ENCODE measurements at places on chromosomes 5 and 9.
A peak's percentile ranks its signal among the peaks of the same experiment; 100 is the strongest.

- peak; percentile 49 for DNase-seq
These were observed 368 bp downstream of the SURF1 start for GRCh38 chr9:133355881-133356357.

- peak; percentile 36 for DNase-seq
These were observed 1.4 kb upstream of the MLLT3 start for GRCh38 chr9:20623748-20624124.

DNA sequence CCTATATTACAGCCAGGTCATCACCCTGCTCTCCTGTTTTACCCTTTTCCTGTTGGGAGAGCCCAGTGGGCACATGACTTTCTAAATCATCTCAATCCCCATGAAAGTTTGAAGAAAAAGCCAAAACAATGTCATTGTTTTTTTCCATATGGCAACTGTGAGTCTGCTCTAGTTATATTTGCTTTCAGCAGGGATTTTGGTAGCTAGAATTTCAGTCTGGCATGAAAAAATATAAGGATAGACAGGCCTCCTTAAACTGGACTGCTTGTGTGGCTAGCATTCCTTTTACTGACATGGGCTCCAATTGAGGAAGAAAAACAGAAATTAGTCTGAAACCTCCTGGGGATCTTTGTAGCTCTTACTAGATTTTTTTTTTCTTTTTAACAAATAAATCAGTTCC lies 25.6 kb downstream of the MOCS2 start:
- DNase-seq: no peak

- peak; percentile 94 for DNase-seq
These were observed at the start of gene AK3 for GRCh38 chr9:4740638-4741364. AK3 (minus strand) TSS chr9:4741202; CDS start chr9:4741087, 115 bp downstream.

DNA sequence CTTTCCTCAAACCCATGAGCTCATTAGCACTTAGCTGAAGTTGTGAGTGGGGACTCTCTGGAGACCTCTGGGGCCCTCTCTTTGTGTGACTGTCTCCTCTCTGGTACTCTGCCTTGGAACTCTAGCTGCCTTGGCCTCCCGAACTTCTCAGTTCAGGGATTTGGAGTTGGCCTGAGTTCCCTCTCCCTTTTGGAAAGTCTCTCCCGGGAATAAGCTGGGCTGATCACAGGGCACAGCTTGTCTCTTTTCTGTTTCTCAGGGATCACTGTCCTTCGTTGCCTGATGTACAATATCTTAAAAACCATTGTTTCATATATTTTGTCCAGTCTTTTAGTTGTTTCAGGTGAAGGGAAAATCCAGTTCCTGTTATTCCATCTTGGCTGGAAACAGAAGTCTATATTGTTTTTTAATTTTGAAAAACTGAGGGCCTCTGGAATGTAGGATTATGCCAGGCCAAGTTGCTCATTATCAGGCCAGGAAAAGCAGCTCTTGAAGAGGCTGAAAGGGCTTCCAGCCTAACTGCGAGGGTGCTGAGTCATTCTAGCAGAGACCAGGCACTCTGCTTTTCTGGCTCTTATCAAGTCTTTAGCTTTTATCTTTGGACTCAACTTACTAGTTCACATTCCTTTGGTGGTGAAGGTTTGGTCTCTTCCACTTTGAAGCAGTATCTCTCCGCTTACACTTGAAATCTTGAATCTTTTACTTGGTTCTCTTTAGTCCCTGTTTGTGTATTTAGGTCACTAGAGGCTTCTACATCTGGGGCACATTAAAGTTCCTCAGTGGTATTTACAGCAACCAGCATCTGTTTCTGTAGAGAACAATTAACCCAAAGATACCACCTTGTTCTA lies 8.4 kb upstream of the RGS3 start:
- peak; percentile 94 for DNase-seq

DNA sequence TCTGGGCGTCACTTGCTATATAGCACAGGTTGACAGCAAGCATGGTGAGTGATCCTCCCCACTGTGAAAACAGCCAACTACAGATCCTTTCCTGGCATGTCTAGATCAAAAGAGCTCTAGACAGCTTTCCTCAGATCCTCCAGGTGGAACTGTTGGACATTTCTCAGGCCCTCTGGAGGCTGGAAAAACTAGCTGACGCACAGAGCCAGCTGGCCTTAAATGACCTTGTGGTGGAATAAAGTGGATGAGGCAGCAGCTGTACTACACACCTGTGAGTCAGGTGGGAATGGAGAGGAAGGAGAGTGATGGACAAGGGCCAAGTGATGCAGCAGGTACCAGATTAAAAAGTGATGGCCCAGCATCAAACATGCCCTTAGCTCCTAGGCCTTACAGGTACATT lies 172.7 kb downstream of the TRIM32 start:
- no peak for DNase-seq

- no peak for DNase-seq
These were observed 1149.0 kb downstream of the EFNA5 start for GRCh38 chr5:106521701-106522100.

GRCh38 chr9:109304347-109304746 lies 16.5 kb downstream of the EPB41L4B start:
- DNase-seq: no peak

DNA sequence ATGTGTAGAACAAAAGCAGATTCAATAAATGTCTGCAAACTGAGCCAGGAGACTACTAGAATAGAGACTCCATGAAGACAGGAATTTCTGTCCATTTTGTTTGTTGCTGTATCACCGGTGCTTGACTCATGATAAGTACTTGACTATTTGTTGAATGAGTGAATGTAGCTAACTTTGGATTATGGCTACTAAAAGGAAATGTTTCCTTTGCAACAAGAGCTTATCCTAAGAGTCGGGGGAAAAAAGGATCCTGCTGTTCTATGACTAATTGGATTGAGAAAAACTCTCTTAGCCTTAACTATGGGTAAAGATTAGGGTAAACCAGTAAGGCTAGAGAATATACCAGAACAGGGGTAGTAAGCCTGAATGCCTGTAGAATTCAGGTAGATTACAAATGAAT lies 3.5 kb downstream of the PAIP1 start:
- DNase-seq: no peak

- no peak for DNase-seq
These were observed 10.0 kb downstream of the GPX3 start for GRCh38 chr5:151030379-151030778.

- DNase-seq: no peak
These were observed 86.3 kb downstream of the ZNF618 start for GRCh38 chr9:113962396-113962795.

DNA sequence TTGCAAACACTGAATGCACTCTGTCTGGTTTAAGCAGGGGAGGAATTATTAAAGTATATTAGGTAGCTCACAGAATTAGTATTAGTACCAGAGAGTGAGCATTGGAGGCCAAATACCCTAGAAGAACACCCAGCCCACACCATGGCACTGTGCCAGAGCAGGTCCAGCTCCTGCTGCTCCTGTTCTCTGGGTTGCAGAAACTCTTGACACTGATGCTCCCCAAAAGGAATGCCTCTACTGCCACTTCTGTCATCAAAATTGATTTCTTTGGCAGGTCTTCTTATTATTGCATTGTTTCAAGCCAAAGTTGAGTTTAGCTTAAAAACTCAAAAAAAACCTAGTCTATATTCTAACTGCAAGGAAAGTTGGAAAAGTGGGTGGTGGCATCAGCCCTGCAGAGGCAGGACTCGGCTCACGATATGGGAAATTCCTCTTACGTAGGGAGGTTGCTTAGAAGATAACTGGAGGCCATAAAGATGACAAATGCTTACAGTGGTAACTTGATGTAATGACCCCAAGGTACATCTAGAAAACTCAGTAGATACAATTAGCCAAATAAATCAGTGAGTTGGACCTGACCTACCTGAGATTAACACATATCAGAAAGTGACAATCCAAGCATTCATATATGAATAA lies 123.4 kb downstream of the CD180 start:
- DNase-seq: no peak

GRCh38 chr5:34556509-34556782 lies 99.7 kb upstream of the RAI14 start:
- no peak for DNase-seq

DNA sequence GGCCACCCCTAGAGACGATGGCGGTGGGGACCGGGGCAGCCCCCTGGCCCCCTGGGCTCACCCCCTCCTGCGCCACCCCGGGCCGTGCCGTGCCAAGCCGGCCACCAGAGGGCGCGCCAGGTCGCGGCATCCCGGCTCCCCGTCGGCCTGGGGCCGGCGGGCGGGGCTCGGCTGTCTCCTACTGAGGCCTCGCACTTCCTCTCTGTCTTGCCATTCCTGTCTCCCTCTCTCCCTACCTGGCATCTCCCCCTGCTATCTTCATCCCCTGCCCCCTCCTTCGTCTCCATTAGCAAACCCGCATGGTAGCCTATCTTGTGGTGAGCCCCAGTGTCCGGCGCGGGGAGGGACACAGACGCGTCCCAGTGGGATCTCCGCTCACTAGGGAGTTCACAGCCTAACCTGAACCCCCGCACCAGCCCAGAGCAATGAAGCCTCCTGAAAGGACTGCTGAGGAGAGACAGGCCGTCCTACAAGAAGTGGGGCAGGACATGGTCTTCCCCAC lies 29.8 kb upstream of the FABP6 start:
- DNase-seq: peak; percentile 81

DNA sequence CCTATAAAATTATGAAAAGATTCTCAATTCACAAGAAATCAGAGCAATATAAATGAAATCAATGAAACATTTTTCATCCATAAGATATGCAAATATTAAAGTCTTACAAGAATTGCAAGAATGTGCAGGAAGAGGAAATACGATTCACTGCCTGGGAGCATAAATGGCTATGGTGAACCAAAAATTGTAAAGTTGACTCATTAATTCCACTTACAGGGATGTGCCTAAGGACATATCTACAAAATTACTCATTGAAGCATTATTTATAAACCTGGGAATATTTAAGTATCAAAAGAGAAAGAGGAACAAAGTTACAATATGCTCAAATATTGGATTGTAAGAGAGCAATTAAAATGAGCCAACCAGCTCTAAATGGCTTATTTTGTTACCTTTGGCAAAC lies 6.9 kb upstream of the NIPSNAP3A start:
- DNase-seq: no peak

GRCh38 chr5:163623986-163624385 lies 118.6 kb downstream of the MAT2B start:
- DNase-seq: no peak

- no peak for DNase-seq
These were observed 622.3 kb downstream of the MTRR start for GRCh38 chr5:8491254-8491653.

DNA sequence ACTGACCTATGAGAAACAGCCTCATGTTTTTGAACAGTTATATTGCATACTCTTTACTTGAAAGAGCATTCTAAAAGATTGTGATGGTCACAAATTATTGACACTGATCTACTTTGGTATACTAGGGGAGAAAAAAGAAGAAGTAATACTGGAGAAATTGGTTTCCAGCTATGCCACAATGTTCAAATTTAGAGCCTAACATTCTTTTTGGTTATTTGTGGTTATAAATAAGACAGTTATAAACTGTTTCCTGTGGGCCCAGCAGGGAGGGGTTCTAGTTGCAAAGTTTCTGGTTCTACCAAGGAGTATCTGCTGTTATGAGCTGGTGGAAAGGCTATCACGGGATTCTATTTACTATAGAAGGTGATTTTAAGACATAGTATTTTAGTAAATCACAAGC lies 4.8 kb downstream of the CWC27 start:
- DNase-seq: no peak

DNA sequence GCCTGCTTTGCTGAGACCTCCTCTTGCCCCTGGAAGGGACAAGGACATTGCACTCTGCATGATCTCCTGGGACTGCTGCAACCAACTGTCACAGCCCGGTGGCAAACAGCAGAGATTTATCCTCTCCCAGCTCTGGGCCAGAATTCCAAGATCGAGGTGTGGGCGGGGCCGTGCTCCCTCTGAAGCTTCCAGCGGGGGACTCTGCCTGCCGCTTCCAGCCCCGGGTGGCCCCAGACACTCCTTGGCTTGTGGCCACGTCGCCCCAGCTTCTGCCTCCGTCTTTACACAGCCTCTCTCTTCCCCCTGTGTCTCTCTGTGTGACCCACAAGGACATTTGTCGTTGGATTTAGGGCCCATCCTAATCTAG lies 67.1 kb downstream of the COL5A1 start:
- DNase-seq: no peak

- no peak for DNase-seq
These were observed 2223.9 kb upstream of the ACO1 start for GRCh38 chr9:30160570-30160969.

DNA sequence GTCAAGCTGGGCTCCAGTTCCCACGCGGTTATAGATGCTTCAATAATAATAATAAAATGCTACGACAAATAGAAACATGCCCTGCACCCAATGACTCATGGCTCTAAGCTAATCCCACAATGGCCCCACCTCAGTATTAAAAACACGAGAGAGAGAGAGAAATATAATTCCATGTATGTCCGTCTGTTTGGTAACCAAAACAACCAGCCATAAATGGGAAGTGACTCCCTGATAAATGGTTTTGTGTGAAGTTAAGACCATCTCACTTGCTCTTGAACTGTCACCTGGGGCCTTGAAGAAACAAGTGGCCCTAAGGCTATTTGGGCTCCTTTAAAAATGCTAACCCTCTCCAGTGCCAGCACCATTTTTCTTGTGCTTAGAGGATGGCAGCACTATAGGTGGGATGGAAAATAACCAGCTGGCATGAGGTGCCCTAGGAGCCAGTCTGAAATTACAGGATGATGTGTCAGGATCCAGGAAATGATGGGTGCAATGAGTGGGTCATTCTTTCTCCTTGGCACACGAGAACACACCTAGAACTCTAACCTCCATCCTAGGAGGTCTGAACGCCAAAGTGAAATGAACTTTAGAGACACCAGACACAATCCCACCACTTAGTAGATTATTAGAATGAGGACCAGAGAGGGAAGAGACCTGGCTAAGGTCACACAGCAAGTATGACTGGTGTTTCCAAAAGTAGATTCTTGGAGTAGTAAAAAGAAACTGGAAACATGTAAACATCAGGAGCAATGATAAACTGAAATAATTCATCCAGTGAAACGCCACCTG lies 35.7 kb upstream of the ADRB2 start:
- no peak for DNase-seq

GRCh38 chr9:100112677-100113336 lies 13.8 kb downstream of the INVS start:
- peak; percentile 56 for DNase-seq

DNA sequence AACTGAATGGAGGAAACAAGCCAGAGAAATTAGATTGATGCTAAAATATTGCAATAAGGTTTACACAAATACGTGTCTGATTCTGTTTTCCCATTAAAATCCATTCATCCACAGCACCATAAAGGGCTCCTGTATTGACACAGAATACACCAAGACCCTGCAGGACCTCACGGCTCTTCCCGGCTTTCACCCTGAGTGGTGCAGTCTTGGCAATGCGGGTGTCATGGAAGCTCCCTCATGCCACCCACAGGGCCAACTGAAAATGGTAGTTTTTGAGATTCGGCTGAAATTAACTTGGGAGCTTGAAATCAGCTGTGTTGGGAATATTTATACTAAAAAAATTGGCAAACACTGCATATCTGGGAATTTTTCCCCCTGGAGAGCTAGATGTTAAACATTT lies 17.3 kb upstream of the EXOC3 start:
- DNase-seq: peak; percentile 14

- no peak for DNase-seq
These were observed 57.6 kb downstream of the RASEF start for GRCh38 chr9:83005361-83005760.

GRCh38 chr5:161481922-161482321 lies 64.6 kb downstream of the GABRB2 start:
- DNase-seq: no peak

- no peak for DNase-seq
These were observed 41.9 kb downstream of the MOCS2 start for GRCh38 chr5:53067641-53068040.

GRCh38 chr5:39409033-39409432 lies 15.7 kb downstream of the DAB2 start:
- DNase-seq: no peak

- no peak for DNase-seq
These were observed 97.5 kb upstream of the SSBP2 start for GRCh38 chr5:81848362-81848880.

GRCh38 chr5:168005936-168006335 lies 285.5 kb upstream of the WWC1 start:
- DNase-seq: no peak
